Occipital lobe (tissue), 3 donors: ENCODE measurements at places on chromosomes 6 and 20.

DNA sequence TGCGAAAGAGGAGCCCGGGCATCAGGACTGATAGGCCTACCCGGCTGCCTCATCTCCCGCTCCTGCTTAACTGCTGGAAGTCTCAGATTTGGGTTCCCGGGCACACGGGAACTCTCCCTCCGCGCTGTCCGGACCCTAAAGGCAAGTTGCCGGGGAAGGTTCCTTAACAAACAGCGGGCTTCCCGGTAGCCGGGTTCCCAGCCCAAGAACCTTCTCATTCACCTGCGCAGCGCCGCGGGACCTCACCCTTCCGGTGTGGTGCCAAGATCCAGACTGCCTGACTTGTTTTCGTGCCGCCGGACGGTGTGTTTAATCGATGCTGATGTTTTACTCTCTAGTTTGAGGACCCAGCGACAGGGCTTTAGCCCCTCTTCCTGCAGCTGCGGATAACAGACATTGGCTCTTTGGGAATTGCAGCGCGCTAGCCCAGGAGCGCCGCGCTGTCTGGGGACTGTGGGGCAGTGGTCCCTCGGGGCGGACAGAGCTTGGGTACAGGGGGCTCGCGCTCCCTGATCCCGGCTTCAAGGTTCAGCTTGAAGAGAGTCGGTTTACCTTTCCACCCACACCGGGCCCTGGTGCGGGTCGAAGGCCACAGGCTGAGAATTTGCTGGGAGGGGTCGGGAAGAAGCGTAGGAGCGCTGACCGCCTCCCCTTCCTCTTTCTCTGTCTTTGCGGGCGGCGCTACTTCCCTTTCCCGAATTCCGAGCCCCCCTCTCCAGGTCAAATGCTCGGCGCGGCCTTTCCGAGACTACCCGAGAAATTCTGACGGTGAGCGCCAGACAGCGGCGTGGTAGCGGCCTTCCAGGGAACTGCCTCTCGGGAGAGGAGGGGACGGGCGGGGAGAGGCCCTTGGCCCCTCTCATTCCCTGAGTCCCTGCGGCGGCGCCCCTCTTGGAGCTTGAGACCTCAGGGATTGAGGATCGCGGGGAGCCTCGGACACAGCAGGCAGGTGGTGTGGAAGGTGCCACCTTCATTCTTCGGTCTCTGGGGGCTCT, 17.2 kb downstream of the ABT1 start:
- DNase-seq, result no peak

DNA sequence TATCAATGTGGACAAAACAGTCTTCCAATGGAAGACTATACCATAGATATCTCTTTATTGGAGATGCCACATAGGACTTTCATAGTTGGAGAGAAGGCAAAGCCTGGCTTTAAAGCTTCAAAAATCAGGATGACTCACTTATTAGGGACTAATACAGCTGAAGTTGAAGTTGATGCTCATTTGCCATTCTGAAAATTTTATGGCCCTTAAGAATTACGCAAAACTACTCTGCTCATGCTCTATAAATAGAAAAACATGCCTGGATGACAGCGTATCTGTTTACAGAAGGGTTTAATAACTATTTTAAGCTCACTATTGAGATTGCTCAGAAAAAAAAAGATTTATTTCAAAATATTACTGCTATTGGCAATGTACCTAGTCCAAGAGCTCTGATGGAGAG, 155.5 kb upstream of the DST start:
- DNase-seq, result no peak

DNA sequence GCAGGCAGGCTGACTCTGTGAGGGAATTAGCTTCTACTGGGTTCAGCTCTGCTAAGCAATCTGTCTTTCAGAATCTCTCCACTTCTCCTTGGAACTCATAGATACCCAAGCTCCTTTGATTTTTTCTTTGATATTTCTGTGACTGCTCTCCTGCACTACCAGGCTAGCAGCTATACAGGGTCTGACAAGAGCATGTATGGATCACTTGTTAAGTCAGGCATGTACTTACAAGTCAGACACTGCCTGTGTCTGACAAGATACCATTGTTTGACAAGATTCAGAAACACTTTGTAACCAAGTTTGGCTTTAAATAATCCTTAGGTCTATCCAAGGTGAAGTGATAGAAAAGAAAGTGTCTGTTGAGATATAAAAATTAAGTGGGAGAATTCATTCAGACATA, 79.5 kb downstream of the SESN1 start:
- DNase-seq, result no peak

- DNase-seq, result peak; percentile 37
Observed at GRCh38 chr20:41133709-41134361, 3.5 kb upstream of the PLCG1 start.

- no peak for DNase-seq
Observed at GRCh38 chr6:84639396-84639795, 125.0 kb downstream of the TBX18 start.

- no peak for DNase-seq
Observed at GRCh38 chr20:48129345-48129942, 344.2 kb upstream of the SULF2 start.

DNA sequence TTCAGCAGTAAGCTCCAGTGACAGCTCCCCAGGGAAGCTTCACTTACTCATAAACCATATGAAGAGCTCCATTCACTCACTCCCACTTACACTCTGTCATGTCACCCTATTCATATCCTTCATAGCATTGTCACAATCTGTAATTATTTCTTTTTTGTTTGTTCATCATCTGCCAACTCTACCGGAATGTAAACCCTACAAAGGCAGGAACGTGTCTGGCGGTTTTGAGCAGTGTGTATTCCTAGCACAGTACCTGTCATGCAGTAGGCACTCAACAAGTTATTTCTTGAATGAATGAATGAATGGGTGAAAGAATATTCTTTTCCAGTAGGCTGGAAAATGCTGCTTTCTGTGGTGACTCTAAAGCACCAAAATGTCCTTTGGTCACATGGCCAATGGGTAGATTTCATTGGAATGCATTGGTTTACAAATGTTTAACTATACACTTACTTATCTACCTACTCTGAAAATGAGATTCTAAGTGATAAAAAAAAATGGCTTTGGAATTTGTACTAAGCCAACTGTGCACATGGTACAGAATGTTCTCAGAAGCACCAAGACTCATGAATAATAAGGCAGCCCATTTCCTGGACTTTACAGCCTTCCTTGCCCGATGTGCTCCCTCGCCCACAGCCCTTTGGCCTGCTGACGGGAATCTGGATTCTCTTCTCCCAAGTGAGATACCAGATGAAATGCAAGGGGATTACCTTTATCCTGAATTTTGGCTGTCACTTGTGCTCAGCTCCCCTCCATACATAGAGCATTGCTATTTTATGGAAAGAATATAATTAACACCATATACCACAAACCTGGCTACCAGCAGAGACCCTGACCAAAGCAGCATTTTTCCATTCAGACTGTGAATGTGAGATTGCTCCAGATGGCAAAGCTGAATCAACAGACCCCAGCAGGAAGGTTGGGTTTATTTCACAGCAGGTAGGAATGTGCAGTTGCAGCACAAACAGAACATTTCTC, 273.3 kb downstream of the ALDH8A1 start:
- DNase-seq, result no peak

DNA sequence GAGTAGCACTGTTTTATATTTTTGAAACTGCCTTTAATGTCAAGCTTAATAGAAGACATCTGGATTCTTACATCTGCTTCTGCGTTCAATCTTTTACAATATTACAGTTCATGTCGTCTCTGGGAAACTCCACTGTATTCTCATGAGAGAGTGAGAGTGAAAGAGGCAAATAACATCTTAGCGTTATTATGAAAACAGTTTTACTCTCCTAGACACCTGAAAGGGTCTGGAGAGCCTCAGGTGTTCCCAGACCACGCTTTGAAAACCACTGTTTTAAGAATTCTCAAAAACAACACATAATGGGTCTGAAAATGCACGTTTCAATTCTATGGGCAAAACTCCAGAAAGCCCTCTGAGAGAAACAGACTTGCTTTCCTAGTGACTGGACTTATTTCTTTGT, 63.3 kb downstream of the ARHGAP18 start:
- DNase-seq, result no peak

- DNase-seq, result no peak
Observed at GRCh38 chr6:165220045-165220444, 89.4 kb downstream of the C6orf118 start.

DNA sequence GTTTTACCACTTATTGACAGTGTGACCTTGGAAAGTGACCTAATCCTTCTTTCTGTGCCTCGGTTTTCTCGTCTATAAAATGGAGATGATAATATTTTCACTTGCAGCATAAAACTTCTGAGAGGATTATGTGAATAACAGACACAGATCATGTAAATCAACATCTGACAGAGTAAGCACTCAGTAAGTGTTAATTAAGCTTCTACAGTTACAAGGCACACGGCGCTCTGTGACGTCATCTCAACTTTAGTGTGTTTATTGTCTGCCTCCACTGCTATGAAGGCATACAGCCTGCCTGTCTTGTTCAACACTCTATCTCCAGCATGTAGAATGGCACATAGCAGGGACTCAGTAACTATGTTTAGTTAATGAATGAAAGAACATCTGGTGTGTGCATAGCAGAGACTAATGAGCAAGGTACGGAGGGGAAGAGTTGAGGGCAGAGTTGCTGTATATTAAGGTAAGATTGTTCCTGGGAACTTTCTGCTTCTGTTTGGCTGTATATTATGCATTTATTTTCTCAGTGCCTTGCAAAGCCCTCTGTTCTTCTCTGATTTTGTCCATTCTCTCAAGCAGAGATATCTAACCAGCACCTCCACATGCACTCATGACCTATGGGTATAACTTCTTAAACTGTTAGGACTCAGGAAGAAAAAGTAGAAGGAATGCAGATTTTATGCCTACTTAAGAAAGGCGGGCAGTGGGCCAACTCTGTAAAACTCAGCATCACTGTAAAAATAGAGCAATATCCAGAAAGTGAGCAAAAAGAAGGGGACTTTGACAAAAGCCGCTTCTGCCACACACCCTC, 66.4 kb upstream of the STMND1 start:
- no peak for DNase-seq

DNA sequence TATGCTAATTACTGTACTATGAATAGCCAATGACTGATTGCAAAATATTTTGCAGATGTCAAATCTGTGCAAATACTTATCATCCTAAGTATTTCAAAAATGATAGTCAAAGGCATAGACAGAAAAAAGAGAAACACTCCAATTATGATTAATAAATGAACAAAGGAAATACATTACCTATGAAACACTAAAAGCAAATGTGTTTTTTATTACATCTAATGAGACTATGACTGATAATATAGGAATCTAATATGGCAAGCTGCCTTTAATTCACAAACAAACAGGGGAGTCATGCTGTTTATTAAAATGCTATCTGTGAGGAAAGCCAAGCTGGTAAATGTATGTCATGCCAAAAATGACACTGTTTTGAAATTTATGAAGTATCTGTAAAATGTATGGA, 713.2 kb upstream of the NRSN1 start:
- no peak for DNase-seq

DNA sequence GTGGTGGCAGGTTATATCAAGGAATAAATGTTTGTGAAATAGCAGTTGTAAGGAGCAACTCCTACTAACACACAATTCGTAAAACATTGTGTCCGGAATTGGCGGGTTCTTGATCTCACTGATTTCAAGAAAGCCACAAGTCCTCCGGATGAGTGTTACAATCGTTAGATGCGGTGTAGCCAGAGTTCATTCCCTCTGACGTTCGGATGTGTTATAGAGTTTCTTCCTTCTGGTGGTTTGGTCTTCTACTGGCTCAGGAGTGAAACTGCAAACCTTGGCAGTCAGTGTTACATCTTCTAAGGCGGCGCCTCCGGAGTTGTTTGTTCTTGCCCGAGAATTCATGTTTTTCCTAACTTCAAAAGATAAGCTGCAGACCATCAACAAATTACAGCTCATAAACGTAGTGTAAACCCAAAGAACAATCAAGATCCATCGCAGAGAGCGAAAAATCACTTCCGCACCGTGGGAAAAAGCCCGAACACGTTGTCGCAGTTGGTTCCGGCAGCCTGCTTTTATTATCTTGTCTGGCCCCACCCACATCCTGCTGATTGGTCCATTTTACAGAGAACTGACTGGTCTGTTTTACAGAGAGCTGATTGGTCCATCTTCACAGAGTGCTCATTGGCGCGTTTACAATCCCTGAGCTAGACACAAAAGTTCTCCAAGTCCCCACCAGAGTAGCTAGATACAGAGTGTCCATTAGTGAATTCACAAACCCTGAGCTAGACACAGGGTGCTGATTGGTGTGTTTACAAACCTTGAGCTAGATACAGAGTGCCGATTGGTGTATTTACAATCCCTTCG, 58.2 kb downstream of the TRIM27 start:
- no peak for DNase-seq

- peak; percentile 53 for DNase-seq
Observed at GRCh38 chr6:34791164-34791700, 651 bp upstream of the BLTP3A start.

DNA sequence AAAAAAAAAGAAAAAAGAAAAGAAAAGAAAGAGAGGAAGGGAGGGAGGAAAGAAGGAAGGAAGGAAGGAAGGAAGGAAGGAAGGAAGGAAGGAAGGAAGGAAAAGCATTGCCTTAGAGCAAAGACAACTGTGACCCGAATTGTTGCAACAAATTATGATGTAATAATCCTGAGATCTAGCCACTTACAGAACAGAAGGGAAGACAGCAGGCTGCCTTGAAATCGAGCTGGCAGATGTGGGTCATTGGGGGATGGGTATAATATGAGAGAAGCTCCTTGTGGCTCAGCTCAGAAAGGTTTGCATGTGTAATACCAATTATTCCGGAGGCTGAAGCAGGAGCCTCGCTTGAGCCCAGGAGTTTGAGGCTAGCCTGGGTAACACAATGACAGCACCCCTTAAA, 208.1 kb upstream of the PROKR2 start:
- DNase-seq, result no peak

GRCh38 chr20:3000852-3001523, 42.4 kb upstream of the GNRH2 start:
- DNase-seq, result no peak
